LNCaP clone FGC (cell line): ENCODE measurements at places on chromosomes 3 and 15.
A peak's percentile ranks its signal among the peaks of the same experiment; 100 is the strongest.

DNA sequence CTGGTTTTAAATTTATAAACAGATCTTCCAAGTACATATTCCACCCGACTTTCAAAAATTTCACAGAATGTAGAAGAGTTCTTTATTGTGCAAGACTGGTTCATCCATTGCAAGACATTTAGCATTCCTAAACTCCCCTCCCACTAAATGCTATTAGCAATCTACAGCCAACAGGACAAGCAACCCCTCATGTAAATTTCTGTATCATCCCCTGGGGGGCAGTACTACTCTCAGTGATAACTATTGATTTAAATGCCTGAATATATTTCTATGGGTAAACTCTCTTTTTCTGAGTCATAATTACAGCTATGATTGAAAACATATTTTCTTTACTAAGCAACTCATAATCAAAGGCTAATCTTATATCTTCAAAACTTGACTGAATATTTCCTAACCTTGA, 10.7 kb upstream of the SLC15A2 start:
- DNase-seq, result no peak

DNA sequence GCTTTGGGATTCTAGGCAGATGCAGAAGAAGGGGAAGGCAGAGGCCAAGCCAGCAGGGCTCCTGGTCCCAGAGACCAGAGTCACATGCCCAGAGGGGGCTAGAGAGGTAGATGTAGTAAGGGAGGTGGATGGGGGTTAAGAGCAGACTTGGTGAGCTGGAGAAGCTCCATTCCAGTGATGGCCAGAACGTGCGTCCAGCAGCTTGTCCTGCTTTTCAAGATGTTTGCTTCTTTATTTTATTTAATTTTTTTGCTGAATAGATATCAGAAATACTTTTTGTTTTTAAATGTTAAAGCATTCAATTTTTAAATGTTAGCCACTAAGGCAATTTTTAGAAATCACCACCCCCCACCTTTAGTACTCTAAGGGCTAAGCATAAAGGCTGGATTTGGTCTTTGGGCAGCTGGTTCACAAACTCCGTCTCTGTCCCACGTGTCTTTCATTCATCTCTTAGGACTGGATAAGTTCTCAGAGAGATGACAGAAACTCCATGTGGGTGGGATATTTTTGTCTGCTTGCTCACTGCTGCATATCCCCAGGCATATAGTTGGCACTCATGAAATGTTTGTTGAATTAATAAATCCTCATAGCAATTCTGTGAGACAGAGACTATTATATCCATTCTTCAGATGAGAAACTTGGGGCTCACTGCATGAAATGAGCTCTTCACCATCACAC, 6.7 kb downstream of the COLQ start:
- no peak for DNase-seq

- DNase-seq, result no peak
Observed at GRCh38 chr3:68945225-68945624, 12.9 kb upstream of the TAFA4 start.

- DNase-seq, result no peak
Observed at GRCh38 chr15:21267226-21267625, 173.1 kb downstream of the POTEB3 start.

GRCh38 chr3:94307588-94307987, 244.7 kb downstream of the NSUN3 start:
- DNase-seq, result no peak

DNA sequence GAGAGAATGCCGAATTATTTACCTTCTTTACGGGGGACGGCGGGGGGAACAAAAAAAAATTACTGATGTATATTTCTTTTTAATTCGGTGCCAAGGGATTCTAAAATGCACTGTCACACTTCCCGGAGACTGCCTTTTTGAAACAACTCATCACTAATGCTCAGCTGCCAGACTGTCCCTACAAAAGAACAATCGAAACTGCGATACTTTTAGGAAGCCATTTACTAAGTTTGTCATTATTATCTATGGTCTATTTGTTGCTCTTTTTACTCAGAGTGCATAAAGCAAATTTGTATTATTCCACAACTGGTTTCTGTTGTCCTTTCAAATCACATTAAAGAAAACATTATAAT, 60.8 kb downstream of the TM4SF4 start:
- DNase-seq, result no peak

GRCh38 chr3:59385547-59385946, 335.7 kb upstream of the CFAP20DC start:
- no peak for DNase-seq

DNA sequence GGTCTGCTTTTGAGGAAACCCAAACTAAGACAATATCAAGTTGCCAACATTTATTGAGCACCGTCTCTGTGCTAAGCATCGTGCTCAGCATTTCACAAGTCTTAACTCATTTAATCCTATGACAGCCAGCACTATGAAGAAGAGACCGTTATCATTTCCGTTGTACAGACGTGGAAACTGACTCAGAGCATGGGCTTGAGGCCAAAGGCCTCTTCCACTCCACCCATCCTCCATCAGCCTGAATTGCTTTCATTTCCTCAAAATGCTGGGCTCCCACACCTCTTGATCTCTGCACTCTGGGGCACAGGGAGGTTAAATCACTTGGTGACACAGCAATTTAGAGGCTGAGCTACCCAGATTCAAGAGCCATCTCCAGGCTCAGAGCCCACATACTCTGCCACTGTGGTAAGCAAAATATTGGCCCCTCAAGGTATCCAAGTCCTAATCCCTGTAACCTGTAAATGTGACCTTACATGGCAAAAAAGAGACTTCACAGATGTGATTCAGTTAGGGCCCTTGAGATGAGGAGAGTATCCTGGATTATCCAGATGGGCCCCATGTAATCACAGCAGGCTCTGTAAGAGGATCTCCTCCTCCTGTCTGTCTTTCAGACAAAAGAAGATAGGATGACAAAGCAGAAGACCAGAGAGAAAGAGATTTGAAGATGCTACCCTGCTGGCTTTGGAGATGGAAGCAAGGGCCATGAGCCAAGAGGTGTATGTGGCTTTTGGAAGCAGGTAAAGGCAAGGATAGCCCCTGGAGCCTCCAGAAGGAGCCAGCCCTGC, 24.3 kb upstream of the FLNB start:
- no peak for DNase-seq

GRCh38 chr3:70233812-70234211, 78.6 kb downstream of the MDFIC2 start:
- DNase-seq, result no peak

GRCh38 chr3:30611613-30612436, 5.4 kb downstream of the TGFBR2 start:
- no peak for DNase-seq

GRCh38 chr3:126179825-126180476, 435 bp downstream of the ALDH1L1 start:
- DNase-seq, result no peak

GRCh38 chr3:50425911-50426310, 66.6 kb upstream of the TMEM115 start:
- no peak for DNase-seq

DNA sequence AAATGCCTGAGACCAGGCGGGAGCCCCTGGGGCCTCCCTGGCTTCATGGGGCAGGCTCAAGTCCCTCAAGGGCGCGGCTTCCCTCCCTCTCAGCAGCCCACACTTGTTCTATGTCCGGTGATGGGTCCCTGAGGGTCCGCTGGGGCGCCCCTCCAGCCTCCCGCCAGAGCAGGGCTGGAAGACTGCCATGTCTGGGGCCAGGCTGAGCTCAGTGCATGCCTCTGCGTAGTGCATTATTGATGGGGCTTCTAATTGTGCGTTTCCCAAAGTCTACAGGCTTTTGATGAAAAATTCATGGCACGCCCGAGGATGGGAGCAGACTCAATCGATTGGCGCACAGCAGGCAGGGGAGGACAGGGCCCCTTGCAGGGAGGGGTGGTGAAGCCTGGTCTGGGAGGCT, 51.3 kb downstream of the CYP11A1 start:
- DNase-seq, result no peak

GRCh38 chr3:164604687-164605086, 473.6 kb downstream of the SI start:
- no peak for DNase-seq

- DNase-seq, result no peak
Observed at GRCh38 chr3:16824081-16824696, 60.6 kb upstream of the PLCL2 start.

DNA sequence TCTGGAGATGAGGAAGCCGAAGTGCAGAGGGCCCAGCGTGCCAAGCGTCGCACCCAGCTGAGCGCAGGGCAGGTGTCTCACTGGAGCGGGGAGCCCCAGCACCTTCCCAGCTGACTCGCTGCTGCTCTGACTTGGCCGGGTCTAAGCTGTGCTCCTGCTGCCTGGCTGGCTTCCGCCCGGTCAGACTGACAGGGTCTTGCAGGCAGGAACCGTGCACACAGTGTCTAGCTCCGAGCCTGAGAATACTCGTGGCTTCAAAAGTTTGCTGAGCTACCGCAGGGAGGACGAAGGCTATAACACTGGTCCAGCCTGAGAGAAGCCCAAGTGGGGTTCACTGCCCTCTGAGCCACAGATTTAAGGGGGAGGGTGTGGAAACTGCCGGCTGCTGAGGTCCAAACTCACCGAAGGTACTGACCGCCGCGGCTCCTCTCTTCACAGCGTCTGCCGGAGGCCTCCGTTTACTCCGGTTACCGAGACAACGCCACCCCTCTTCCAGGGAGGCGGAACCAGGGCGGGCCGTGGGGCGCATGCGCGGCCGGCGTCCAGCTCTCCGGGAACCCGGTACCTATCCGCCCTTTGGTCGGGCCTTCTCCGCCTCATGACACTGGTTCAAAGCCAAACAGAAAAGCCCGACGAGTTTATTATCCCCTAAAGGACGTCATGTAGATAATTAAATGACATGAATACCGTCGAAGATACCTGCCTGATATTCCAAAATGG, at the start of gene CFAP44:
TSS of gene CFAP44 (minus strand) at position 443 of the 720 bp plus-strand sequence. CDS start 7,829 bp downstream, outside the sequence.
- DNase-seq, result no peak

- DNase-seq, result no peak
Observed at GRCh38 chr3:195762249-195762585, 41.4 kb downstream of the MUC20 start.

- no peak for DNase-seq
Observed at GRCh38 chr3:10616321-10616720, 110.9 kb upstream of the ATP2B2 start.

DNA sequence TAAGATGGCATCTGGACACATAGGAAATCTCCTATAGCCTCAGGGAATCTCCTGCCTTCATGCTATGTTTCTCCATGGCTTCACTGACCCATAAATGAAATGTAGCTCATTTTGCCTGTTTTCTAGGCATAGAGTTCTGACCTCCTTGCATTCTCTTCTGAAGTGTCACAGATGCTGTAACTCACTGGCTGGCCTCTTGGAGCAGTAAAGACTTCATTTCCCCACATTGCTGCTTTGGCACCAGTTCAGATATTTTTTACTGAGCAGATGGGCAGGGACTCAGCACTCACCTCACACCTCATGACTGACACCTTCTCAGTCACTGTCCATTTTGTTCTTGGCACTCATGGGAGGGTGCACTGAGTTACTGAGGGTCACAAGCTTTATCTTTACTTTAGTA, 286.7 kb upstream of the TGFBR2 start:
- DNase-seq, result peak; percentile 54

DNA sequence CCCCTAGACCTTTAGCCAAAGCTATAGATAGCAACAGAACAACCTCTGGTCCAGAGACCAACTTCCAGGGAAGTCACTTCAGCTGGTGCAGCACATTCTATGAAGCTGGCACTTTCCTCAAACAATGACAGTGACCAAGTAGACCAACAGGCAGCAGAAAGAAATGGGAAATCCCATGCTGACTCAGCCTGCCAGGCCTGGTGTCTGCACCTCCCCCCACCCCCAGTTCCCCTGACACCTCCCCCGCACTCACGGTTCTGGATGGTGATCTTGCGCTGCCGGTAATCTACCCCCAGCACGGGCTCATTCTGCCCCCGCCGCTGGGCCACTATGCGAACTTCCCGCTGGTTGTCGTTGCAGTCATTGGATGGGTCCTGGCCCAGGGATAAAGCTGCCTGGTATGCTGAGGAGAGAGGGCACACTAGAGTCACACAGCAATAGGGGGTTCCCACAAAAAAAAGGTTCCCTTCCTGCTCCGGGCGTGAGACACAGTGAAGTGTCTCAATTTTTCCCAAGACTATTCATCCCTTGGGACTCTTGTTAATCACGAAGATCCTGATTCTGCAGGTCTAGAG, 17.0 kb downstream of the ILDR1 start:
- DNase-seq, result no peak

- DNase-seq, result no peak
Observed at GRCh38 chr3:171901615-171902312, 58.6 kb downstream of the TMEM212 start.

- no peak for DNase-seq
Observed at GRCh38 chr15:80010131-80010673, 39.2 kb upstream of the BCL2A1 start.

GRCh38 chr3:47162697-47163168, 1.2 kb downstream of the SETD2 start:
- no peak for DNase-seq

DNA sequence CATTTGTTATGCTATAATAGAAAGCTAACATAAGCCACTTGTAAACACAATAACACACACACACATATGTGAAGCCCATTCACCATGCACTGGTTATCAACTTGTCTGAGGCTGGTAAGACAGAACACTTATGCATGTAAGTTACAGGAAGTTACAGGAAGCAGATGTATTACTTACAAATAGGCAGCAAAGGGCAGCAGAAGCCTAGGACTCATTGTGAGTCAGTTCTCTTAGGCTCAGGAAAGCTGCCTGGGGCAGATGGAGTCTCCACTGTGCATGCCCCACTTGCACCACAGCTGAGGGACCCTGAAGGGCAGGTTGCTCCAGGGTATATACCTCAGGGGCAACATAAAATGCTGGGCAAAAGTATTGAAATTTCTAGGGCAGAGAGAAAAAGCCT, 748.8 kb upstream of the CCDC54 start:
- DNase-seq, result no peak

DNA sequence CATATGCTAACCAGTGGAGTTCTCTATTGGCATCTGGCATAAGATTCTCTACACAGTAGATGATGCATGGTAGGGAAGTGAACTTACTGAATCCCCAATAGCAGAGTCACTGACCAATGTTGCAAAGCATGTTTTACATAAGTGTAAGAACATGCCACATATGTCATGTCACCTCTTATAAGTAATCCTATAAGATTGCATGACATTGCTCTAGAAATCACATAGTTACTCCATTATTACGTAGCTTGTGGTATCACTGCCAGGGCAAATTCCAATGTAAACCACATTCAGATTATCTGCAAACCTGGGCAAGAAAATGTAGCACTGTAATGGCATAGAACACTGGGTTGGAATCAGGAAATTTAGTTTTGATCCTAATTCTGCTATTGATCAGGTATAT, 198.2 kb upstream of the UMPS start:
- DNase-seq, result no peak

GRCh38 chr3:186946756-186947375, 16.5 kb downstream of the ST6GAL1 start:
- DNase-seq, result no peak

DNA sequence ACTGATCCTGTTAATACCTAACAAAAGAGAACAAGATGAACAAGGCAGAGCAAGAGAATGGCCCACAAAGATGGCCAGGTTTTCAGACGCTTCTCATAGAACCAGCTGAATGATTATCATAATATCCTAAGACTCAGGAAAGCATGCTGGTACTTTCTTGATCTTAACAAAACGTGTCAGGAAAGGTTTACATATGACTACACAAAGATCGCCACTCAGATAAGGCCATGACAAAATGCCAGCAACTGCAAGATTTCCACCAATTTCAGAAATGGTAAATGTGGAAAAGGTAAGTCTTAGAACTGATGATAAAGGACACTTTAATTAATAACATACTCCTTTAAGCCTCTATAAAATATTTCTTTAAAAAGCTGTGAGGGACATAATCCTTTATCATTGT, 108.8 kb downstream of the DLG1 start:
- no peak for DNase-seq

- no peak for DNase-seq
Observed at GRCh38 chr15:57017024-57017423, 98.6 kb downstream of the TCF12 start.

GRCh38 chr3:71309886-71310285, 273.6 kb downstream of the FOXP1 start:
- no peak for DNase-seq
